ENCODE measurements at places on chromosomes 7 and 10. TPM values are rescaled to one million over a fixed set of nuclear protein-coding genes. Genes with fewer than 3 reads are reported as not detected.

DNA sequence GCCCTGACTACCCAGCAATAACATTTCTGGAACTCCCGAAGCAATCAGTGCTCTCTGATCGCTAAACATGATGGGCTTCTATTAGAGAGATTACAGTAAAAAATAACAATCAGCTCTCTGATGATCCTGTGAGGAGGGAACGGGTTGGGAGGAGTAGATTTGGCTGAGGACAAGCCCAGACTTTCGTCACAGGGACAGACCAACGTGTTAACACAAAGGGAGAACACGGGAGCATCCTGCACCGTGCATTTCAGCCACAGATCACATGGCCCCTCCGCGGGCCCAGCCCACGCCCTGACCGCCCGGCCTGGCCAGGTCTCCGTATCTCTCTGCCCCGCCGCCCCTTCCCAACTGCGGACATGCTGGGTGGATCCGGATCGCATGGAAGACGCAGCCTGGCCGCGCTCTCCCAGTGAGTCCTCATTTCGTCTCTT, 95.0 kb upstream of the AGBL3 start:
- DNase-seq = peak; percentile 100

DNA sequence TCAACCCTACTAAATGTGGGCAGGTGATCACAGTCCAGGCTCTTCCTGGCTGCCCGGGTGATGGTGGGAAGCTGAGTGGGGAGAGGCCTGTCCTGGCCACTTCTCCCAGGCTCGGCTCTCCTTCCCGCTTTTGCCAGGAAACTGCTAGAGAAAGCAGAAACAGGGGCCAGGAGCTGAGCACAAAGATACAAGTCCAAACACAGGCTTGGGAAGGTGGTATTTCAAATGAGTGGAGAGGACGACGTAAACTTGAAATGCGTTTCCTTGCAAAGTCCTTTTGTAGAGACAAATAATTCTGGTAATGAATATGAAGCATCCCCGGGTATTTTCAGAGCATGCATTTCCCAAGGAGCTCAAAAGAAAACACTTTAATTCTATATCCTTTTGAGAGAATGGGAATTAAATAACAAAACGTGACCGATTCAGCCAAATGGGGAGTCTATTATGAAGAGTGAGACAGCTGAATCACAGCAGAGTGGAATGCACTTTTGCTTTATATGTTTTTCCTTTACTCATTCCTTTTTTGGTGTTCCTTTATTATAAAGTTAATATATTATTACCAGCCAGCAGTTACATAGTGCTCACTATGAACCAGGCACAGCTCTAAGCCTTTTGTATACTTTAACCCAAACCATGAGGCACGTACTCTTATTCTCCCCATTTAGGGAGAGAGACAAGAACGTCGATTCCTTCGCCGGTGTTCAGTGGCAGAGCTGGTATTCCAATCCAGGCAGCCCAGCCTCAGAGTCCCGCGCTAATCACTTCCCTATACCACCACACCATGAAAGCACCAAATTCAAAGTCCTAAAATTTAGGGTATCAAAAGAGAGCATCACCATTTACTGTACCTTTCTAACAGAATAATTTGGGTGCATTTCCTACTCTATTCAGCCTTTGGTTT, 218.2 kb upstream of the KLF14 start:
- DNase-seq = no peak

DNA sequence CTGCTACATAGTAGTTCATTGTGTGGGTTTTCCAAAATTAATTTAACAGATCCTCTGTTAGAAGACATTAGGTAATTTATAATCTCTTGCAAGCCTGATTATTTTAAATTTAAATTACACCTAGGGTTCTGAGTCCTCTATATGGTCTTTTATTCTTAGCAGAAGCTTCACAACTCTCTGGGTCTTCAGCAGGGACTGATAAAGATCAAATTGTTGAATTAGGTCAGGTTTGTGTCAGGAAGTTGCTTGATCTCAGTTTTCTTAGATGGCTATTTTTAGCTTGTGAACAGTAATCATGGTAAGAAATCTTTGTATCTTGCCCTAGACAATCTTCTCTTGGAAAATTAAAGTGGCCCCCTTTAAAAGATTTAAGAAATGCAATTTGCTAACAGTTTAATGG, 183.1 kb upstream of the HDAC9 start:
- no peak for DNase-seq

GRCh38 chr7:139620676-139621344, 97.3 kb downstream of the CLEC2L start:
- DNase-seq = no peak

GRCh38 chr7:40520986-40521738, 386.4 kb downstream of the SUGCT start:
- DNase-seq = no peak

PNLIPRP2 gene
- not detected for total RNA-seq

GRCh38 chr10:133017203-133017601, 70.5 kb upstream of the ADGRA1 start:
- no peak for DNase-seq

DNA sequence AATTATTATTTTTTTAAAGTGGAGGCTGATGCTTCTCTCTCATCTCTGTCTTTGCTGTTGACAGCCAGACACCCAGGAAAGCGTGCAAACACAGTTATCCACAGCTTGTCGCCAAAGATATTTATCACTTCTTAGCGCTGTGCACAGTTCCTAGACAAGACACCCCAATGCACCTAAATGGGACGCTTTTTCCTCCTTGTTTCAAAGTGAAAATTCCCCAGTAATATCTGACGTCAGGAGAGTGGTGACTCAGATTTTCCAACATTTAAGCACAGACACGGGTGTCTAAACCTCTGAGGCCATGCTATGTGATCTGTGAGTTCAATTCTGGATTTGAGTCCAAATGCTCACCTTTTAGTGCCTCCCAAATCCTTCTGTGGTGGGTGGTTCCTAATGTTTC, 151.6 kb downstream of the EMX2 start:
- no peak for DNase-seq

- DNase-seq = peak; percentile 16
Measured at GRCh38 chr7:120273476-120273975, 551 bp downstream of the KCND2 start.

TMEM139 gene
- total RNA-seq = not detected

LRMDA gene
- total RNA-seq = not detected

All from LHCN-M2 (cell line).